ENCODE measurements at places on chromosomes 12 and 14.

GRCh38 chr12:85358715-85359114 lies 78.7 kb downstream of the ALX1 start:
- DNase-seq = no peak

DNA sequence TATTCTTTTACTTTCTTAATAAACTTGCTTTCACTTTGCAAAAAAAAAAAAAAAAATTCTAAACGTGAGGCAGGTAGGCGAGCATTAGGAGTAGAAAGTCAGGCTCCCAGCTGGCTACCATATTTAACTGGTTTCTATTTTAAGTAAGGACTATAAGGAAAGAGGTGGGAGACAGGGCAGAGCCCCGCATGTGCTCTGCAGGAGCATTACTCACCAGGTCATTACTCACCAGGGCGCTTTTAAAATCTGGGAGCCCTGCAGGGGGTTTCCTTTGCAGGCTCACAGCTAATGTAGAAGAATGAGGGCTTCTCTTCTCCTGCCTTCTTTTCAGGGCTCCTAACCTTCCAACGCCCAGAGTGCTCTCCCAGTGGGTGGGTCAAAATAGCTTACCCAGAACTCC lies 14.0 kb upstream of the DPF3 start:
- no peak for DNase-seq

DNA sequence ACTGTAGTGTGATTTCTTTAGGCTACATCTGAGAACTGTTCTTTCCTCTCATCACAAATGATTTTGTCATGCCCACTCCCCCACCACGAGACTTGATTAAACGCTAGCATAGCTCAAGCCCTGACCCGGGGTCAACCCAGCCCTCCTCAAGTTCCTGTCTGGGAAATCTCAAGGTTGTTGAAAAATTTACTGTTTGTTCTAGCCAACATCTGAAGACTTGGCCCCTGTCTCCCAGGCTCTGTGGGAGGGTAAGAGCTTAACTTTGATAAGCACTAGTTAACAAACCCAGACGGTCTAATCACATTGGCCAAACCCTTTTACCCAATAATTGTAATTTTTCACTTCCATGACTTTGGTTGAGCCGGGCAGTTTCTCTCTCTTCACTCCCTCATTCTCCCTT lies 86.2 kb upstream of the AMIGO2 start:
- DNase-seq = no peak

GRCh38 chr12:42916143-42916542 lies 326.6 kb upstream of the PRICKLE1 start:
- no peak for DNase-seq

DNA sequence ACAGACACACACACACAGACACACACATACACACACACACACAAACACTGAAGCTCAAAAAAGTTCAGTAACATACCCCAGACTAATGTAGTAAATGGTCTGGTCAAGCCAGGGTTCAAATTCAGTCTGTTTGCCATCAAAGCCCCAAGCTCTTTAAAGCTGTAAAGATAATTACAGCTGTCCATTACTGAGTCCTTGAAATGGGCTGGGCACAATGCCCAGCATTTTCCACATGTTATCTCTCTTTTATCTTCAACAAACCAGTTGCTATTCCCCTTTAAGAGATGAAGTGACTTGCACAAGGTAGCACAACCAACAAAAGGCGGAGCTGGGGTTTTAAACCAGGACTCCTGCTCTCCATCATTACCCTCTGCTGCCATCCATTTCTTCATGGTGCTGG lies 7.6 kb upstream of the UNC119B start:
- no peak for DNase-seq

DNA sequence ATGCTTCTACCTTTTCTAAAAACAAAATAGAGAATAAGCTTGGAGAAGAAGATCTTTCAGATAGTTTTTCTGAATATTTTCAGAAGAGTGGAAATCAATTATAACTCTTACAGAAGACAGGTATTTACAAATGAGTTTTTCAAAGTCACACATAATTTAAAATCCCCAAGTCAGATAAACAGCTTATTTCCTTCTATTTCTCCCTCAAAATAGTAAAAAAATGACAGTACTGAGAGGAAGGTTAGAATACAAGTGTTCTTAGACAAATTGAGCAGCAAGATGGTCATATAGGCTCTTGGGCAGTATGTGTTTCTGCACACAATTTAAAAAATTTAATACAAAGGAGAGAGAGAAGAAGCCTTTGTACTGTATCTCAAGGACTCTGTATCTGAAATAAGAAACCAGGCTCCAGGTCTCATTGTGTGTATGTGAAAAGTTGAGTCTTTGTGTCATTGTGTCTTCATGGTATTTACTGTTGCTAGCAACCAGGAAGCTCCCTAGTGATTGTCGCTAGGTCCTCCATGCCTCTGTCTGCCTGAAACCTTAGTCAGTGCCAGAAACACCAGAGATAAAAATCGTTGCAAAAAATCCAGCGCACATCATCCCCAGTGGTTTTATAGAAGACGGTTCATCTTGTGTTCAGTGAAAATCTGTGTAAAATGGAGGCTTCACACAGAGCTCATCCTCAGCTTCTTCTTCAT lies 12.9 kb upstream of the TUBA1A start:
- DNase-seq = no peak

GRCh38 chr14:50321009-50321660 lies 9.0 kb downstream of the DMAC2L start:
- DNase-seq = peak; percentile 44

- DNase-seq = no peak
Measured at GRCh38 chr12:93358058-93358457, 19.7 kb upstream of the NUDT4 start.

DNA sequence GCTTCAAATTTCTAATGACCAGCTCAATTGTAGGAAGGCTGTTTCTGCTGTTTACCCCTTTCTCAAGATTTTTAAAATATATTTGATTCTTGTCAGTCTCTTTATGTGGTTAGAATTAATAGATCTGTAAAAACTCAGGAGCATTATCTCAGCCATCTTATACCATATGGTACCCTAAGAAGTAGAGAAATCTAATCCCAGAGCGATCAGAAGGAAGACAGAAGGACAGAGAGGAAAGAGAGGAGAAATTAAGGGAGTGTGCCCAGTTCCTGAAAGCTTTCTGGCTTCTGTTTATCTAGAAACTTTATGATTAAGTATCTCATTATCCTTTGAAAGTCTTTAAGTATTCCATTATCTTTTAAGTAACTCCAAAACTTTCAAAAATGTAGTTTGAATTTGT lies 152.1 kb upstream of the NAV3 start:
- no peak for DNase-seq

- DNase-seq = no peak
Measured at GRCh38 chr14:37869633-37870032, 274.2 kb downstream of the TTC6 start.

DNA sequence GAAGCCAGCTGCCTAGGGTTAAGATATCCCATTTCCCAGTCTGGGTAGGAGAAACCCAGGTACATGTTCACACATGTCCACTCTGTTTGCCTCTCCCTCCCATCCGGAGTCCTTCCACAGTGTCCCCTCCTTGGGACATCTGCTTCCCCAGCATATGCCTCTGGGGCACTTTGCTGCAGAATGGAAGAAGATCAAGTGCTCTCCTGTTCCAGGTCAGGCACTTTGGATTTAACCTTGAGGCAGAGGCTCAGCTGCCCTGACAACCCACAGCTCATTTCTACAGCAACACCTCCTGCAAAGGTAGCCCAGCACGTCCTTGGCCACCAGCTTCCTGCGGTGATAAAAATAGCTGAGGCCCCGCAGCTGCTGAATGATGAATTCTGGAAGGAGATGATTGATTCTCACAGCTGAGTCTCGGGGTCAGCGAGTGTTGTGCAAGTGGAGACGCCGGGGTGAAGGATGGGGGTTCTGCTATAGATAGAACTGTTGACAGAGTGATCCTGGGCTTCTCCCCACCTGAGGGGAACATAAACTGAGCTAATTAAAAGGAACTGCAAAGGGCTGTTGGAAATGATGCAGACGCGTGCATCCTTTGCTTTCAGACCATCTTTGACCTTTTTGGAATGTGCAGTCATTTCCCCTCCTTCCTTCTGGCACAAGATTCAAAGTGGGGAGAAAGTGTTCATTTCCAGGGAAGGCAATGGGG lies 145.0 kb downstream of the SLC38A6 start:
- DNase-seq = no peak

- DNase-seq = no peak
Measured at GRCh38 chr14:74571441-74571841, 40.6 kb downstream of the LTBP2 start.

DNA sequence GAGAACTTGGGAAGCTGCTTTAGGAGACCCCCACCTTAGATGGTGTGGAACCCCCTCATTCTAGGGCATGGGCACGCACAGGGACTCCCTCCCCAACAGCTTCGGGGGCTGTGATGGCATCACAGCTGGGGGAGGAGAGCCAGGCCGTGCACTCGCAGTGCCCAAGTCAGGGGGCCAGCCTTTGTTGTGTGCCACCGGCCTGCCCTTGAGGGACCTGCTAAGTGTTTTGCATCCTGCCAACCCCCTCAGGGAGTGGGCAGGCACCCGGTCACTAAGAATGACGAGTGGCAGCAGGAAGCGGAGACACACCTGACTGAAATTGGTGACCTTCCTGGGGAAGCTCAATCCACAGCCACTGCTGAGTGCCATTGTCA lies 334.9 kb upstream of the SFSWAP start:
- DNase-seq = no peak

DNA sequence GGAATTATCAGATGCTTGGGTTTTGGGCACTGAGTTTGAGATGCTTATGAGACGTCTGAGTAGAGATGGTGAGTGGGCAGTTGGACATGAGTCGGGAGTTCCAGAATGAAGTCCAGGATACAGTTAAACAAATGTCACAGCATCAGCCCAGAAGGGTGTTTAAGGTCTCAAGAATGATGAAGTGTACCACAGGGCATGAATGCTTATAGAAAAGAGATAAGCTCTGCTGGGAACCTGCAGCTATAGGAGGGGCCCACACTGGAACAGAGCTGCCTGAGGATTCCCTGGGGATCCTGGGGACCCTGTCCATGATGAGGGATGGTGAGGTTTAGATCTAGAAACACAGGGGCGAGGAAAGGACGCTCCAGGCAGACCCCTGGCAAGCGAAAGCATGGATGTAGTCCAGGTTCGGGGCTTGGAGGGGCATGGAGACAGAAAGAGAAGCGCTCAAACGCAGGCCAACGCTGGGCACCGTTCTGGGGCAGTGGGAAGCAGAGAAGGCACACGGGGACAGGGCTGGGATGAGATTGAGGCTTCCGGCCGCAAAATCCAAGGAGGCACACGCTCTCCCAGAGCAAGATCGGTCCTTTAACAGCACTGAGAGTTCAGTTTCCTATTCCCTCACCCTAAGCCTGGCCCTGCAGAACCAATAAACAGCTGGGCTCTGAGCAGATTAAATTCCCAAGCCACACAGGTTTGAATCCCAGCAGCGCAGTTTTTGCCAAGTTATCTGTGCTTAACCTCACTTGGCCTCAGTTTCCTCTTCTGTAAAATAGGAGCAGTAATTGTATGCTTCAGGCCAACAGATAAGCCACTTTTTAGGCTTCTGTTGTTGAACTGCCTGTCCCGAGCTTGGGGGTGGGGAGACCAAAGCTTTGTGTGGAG lies 52.9 kb downstream of the EID3 start:
- no peak for DNase-seq

- no peak for DNase-seq
Measured at GRCh38 chr14:99874306-99874705, 81.1 kb downstream of the EML1 start.

Data from activated T-cell treated with anti-CD3 and anti-CD28 coated beads, Interleukin-2, amount 50 U/mL, for 24 hours (primary cell).